ENCODE measurements at places on chromosomes 3 and 15. TPM values are rescaled to one million over a fixed set of nuclear protein-coding genes. Genes with fewer than 3 reads are reported as not detected.

The DCUN1D1 gene
- total RNA-seq = 32.7 TPM

The FANCD2 gene
- 19.7 TPM for total RNA-seq

The FBLN2 gene
- total RNA-seq = 13.8 TPM

The NPAP1 gene
- not detected for total RNA-seq

The P2RY12 gene
- total RNA-seq = not detected

The GATM gene
- total RNA-seq = not detected

All from bladder microvascular endothelial cell (primary cell).